ENCODE measurements at places on chromosomes 3 and 15. TPM values are rescaled to one million over a fixed set of nuclear protein-coding genes. Genes with fewer than 3 reads are reported as not detected.
A peak's percentile ranks its signal among the peaks of the same experiment; 100 is the strongest.

ZDHHC3 gene
- total RNA-seq = 42.6 TPM

DNA sequence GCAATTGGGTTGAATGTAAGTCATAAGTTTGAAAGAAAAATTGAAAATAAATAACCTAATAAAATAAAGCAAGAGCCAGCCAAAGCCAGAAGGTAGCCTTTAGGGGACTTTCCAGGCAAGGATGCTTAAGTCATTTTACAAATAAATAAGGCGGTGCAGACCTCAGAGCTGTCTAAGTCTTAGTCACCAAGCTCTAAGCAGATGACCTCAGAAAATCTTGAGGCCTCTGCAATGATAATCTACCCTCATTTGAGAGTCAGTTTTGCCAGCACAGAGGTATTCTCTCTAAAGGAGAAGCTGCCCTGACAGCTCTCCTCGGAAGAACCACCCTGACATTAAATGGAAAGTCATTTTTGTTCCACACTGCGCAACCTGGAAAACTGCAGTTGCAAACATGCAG lies 113.9 kb downstream of the OXNAD1 start:
- H3K27me3 ChIP-seq = no peaks in the 10 kb centered on the region
- H3K36me3 ChIP-seq = peaks cover 19% of the 10 kb centered on the region
- no peak for DNase-seq
- H3K4me1 ChIP-seq = peaks cover 93% of the 10 kb centered on the region
- peak overlapping the region; percentile 88 for H3K27ac ChIP-seq

DNA sequence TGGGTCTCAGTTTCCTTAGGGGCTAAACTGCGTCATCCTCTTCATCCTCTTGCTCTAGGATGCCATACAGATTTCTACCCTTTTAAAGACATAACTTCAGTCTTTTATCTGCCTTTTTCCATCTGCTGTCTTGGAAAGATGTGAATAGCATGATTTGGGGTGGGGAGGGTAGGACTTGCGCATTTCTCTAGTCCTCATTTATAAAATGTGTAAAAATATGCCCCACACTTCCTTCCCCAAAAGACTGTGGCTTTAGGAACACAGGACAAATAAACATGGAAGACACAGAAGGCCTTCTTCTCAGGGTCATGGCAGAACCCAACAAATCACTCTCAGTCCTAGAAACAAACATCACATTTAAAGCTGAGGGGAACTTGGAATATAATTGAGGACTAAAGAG lies 48.4 kb upstream of the BCL6 start:
- H3K36me3 ChIP-seq = no peaks in the 10 kb centered on the region
- no peak overlapping the region for H3K27ac ChIP-seq
- H3K4me1 ChIP-seq = no peaks in the 10 kb centered on the region
- H3K4me3 ChIP-seq = no peak overlapping the region
- no peak for DNase-seq

DNA sequence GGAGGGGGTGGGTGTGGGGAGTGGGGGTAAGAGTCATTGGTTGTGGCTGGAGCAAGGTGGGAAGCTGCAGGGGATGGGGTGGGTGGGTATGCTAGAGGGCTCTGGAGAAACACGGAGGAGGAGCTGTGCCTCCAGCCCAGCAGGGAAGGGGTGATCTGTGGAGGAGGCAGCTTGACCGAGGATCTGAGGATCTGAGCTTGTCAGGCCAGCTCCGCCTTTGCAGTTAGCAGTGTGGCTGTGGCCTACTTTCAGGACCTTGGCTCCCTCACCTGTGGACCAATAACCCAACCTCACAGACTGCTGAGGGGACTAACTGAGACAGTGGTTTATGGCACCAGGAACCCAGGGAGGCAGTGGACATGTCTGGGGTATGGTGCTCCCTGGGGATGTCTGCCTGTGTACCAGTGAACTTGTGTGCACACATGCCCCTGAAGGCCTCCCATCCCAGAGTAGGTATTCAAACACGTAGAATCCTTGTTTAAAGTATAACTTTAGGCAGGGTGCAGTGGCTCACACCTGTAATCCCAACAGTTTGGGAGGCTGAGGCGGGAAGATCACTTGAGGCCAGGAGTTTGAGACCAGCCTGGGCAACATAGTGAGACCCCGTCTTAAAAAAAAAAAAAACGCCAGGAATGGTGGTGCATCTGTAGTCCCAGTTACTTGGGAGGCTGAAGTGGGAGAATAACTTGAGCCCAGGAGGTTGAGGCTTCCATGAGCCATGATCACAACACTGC lies 52.5 kb upstream of the LINGO1 start:
- H3K27ac ChIP-seq = no peak overlapping the region
- no peak for DNase-seq
- no peaks in the 10 kb centered on the region for H3K36me3 ChIP-seq

GOLGA8T gene
- total RNA-seq = not detected

GRCh38 chr3:129305592-129306091 lies 27.0 kb downstream of the HMCES start:
- H3K4me3 ChIP-seq = no peak overlapping the region
- peaks cover 17% of the 10 kb centered on the region for H3K4me1 ChIP-seq
- no peaks in the 10 kb centered on the region for H3K27me3 ChIP-seq
- H3K36me3 ChIP-seq = peaks cover 6% of the 10 kb centered on the region
- no peak for DNase-seq
- H3K27ac ChIP-seq = peak overlapping the region; percentile 33

- H3K27ac ChIP-seq = no peak overlapping the region
- H3K36me3 ChIP-seq = no peaks in the 10 kb centered on the region
- H3K27me3 ChIP-seq = no peaks in the 10 kb centered on the region
- DNase-seq = no peak
These were observed 81.7 kb downstream of the SMAD6 start for GRCh38 chr15:66783725-66784124.

DNA sequence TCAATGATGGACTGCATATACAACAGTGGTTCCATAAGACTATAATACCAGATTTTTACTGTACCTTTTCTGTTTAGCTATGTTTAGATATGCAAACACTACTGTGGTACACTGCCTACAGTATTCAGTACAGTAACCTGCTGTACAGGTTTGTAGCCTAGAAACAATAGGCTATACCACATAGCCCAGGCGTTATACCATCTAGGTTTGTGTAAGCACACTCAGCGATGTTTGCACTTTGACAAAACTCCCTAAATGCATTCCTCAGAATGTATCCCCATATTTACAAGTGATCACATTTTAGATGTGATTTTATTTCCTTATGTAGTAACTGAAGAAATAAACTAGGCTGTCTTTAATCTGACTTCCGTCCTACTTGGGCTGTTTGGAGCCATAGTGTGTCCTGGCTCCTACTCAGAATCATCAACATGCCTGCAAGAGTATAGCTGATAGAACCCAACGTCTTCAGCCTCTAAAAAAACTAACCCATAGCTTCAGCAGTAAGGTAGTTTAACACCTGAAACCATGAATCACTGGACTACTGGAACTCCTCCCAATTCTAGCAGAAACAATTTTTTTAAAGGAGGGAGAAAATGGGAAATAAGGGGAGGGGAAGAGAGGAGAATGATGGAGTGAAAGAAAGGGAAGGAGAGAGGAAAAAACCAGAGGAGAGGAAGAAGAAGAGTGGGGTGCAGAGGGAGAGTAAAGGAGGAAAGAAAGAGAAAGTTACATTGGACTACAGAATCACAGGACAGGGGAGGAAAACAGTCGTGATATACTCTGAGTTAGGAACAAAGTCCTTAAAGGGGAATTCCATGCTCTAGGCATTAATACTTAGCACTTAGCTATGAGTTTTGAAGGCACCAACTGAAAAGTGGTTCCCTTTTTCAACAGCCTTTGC lies 67.7 kb upstream of the PLXND1 start:
- no peak overlapping the region for H3K4me3 ChIP-seq
- no peaks in the 10 kb centered on the region for H3K36me3 ChIP-seq
- H3K4me1 ChIP-seq = peaks cover 4% of the 10 kb centered on the region
- no peak for DNase-seq

GRCh38 chr15:68418611-68419161 lies 13.3 kb downstream of the ITGA11 start:
- H3K27ac ChIP-seq = no peak overlapping the region
- no peaks in the 10 kb centered on the region for H3K27me3 ChIP-seq
- H3K4me3 ChIP-seq = no peak overlapping the region
- no peaks in the 10 kb centered on the region for H3K36me3 ChIP-seq
- H3K4me1 ChIP-seq = no peaks in the 10 kb centered on the region

WDR53 gene
- 11.5 TPM for total RNA-seq

IL17RE gene
- 0.51 TPM for total RNA-seq

DNA sequence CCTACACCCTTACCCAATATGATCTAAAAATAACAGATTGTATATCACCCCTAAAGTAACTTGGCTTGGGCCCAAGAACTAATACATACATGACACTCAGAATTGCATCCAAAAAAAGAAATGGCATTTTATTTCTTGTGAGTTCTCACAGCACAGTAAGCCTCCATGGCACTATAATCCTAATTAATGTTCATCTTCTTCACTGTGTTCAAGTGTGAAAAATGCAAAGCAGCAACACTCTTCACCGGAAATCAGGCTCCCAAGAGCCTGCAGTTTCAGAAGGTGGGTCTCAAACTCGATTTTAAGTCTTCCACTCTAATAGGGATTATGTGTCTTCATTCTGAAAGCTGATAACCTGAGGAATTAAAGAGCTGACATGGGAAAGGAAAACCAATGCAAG lies 142.8 kb upstream of the TSC22D2 start:
- no peaks in the 10 kb centered on the region for H3K27me3 ChIP-seq
- H3K4me3 ChIP-seq = no peak overlapping the region
- no peak for DNase-seq
- no peaks in the 10 kb centered on the region for H3K4me1 ChIP-seq

LIPH gene
- total RNA-seq = 8.8 TPM

- H3K27ac ChIP-seq = no peak overlapping the region
- H3K27me3 ChIP-seq = no peaks in the 10 kb centered on the region
- no peaks in the 10 kb centered on the region for H3K36me3 ChIP-seq
- H3K4me1 ChIP-seq = peaks cover 11% of the 10 kb centered on the region
- DNase-seq = no peak
These were observed 6.8 kb downstream of the NEIL1 start for GRCh38 chr15:75353604-75354003.

DNA sequence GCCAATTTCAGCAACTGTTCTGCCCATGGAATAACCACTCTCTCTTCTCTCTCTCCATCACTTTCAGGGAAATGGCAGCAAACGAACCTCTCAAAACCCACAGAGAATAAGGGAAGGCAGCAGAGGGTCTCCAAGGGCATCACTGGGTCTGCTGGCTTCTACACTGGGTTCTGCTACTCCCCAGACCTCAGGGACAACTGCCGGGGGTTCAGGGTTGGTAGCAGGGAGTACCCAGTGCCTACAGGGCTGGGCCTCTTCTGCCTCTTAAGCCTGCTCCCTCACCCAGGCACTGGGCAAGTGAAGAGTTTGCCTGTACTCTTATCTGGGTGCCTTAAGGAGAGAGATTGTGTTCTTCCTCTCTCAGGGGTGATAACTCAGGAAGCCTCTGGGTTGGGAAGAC lies 2.5 kb downstream of the TCTA start:
- no peak overlapping the region for H3K4me3 ChIP-seq
- peaks cover 32% of the 10 kb centered on the region for H3K4me1 ChIP-seq
- DNase-seq = no peak
- peaks cover 11% of the 10 kb centered on the region for H3K36me3 ChIP-seq
- H3K27ac ChIP-seq = peak overlapping the region; percentile 78

Data from GM12878 (cell line).